ENCODE measurements at places on chromosomes 11 and 22.
A peak's percentile ranks its signal among the peaks of the same experiment; 100 is the strongest.

GRCh38 chr11:106249617-106250239, 172.3 kb downstream of the AASDHPPT start:
- no peak for DNase-seq

DNA sequence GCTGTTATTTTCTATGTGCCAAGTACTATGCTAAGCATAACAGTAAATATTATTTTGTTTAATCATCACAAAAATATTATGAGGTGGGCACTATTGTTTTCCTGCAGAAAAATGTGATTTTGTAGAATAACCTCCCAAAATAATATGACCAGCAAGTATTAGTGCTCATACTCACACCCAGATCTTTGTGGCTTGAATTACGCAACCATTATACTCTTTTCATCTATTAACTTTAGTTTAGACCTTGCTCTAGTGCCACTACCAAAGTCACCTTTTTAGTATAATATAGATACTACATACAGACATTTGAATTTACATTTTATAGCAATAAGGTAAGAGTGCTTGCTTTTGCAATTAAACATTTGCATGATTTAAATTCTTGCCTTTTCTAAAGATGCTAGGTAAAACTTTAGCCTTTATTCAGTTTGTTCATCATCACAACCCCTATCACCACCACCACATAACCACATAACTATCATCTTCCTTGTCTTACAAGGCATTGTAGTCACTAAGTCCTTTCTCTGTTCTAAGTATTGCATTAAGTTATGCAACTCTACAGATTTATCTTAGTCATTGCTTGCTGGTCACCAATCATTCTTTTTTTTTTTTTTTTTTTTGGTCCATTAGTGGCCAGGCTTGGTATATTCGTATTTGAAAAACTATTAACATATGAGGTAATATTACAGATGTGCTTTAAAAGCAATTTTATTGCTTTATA, 68.4 kb downstream of the GAS2 start:
- DNase-seq = no peak

DNA sequence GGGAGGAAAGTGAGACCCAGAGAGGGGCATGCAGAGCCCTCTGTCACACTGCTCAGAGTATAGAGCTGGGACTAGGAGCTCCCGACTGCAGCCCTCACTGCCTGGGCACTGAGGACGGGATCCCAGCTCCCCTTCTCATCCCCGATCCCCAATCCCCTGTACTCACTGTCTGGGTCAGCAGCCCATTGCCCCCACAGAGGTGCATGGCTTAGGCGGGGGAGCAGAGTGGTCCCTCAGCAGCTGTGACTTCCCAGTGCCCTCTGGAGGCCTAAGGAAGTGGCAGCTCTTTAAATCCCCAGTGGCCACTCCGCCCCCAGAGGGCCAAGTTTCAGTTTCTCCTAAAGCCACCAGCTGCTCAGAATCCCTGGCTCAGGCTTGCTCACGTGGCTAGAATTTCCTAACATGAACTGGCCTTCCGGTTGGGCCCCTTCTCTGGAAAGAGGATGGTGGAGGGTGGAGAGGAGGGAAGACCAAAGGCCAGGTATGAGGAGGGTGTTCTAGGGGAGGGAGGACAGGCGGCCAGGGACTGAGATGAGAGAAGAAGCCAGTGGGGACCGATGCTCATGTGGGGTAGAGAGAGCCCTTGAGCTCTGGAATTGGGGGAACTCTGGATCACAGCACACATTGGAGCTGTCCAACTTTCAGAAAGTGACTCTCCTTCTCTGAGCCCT, at the start of gene BATF2:
Gene BATF2 (minus strand): TSS at position 262 of the 671 bp plus-strand sequence. CDS start 57 bp downstream, at position 205.
- no peak for DNase-seq

DNA sequence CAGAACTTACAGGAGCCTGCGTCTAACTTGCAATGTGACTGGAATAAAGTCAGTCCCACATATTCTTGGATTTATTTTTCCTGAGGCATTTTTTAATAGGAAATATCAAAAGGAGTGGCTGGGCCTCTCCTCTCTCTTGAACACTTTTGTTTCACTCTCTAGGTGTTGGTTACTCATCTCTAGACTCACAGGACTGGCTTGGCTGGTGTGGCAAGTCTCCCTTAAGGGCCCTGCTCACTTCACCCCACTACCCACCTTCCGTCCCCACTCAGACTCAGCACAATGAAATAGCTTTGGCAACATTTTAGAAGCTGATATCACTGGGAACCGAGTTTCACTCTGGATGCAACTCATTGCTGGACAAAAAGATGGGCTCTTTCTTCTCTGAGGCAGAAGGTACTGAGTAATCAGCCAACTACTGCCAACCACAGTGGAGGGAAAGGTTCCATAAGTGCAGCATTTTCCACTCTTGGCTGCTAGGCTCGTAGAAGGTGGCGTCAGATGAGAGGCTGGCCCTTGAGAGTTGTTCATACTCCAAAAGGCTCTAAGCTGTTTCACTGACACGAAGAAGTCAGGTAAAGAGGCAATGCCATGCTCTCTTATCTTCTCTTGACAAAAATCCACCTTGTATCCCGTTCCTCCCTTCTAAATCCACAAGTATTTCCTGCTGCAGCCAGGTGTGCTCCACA, 390.6 kb downstream of the SOX6 start:
- DNase-seq = no peak

DNA sequence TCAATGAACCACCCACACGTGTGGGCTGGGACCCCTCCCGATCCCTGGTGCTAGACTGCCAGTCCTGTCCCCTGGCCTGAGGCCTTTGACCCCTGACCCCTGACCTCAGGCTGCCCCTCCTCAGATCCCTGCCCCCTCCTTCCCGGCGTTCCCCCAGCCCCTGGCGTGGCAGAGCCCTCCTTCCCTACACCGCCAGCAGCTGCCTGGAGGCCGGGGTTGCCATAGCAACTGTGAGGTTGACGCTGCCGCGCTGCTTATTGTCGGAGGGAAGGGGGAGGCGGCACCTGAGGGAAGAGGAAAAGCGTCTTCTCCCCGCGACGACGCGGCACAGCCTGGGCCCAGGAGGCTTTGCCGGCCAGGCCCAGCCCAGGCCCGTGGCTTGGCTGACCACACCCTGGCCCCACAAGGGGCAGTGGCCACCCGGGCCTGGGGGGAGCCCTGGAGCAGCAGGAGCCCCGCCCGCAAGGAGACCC, 32.6 kb downstream of the SHANK3 start:
- no peak for DNase-seq

DNA sequence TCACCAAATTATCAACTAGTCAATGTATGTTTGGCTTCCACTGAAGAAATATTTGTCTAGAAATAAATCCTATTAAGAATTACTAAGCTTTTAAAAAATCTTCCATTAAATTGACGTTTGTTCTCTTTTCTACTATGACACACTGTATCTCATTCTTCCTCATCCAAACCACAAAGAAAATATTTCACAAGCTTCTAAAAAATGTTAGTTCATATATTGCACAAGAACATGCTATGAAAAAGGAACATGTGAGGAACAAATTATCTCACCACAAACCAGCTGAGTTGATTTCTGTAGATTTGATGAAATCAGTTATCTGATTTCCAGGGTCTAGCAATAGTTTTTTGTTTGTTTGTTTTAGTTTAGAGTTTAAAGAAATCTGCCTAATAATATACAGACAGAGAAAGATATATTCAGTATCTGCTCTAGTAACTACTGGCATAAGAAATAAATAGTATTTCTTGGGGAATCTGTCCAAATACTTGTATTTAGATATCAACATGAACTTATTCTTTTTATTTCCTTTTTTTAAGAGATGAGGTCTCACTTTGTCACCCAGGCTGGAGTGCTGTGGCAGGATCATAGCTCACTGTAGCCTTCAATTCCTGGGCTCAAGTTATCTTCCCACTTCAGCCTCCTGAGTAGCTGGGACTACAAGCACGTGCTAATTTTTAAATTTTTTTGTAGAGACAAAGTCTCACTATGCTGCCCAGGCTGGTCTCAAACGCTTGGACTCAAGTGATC, 161.7 kb downstream of the ATG16L2 start:
- DNase-seq = no peak

- no peak for DNase-seq
These were observed 56.0 kb downstream of the ZBTB16 start for GRCh38 chr11:114115451-114115928.

GRCh38 chr11:111359223-111360149, 19.6 kb downstream of the POU2AF1 start:
- DNase-seq = no peak

GRCh38 chr11:112300094-112300786, 39.6 kb upstream of the PLET1 start:
- no peak for DNase-seq

- no peak for DNase-seq
These were observed 137.8 kb downstream of the GRIK4 start for GRCh38 chr11:120649316-120649715.

DNA sequence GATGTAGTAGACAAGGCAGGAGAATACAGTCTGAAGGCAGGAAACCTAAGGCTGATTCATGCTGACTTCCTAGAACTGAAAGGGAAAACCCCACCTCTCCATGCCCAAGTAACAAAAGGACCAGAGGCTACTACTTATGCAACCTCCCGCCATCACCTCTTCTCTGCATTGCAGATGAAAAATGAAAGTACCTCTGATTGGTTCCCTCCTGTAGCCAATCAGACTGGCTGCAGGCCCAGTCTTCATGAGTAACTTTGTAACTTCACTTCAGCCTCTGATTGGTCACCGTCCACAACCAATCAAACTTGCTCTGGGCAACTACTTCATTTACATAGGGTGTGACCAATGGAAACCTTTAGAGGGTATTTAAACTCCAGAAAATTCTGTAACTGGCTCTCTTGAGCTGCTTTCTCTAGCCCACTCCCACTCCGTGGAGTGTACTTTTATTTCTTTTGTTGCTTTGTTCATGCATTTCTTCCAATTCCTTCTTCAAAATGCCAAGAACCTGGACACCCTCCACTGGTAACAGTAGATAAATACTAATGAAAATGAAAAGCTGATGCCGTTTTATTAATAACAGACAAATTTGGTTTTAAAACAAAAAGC, 5.2 kb upstream of the MAP6 start:
- DNase-seq = peak; percentile 22

DNA sequence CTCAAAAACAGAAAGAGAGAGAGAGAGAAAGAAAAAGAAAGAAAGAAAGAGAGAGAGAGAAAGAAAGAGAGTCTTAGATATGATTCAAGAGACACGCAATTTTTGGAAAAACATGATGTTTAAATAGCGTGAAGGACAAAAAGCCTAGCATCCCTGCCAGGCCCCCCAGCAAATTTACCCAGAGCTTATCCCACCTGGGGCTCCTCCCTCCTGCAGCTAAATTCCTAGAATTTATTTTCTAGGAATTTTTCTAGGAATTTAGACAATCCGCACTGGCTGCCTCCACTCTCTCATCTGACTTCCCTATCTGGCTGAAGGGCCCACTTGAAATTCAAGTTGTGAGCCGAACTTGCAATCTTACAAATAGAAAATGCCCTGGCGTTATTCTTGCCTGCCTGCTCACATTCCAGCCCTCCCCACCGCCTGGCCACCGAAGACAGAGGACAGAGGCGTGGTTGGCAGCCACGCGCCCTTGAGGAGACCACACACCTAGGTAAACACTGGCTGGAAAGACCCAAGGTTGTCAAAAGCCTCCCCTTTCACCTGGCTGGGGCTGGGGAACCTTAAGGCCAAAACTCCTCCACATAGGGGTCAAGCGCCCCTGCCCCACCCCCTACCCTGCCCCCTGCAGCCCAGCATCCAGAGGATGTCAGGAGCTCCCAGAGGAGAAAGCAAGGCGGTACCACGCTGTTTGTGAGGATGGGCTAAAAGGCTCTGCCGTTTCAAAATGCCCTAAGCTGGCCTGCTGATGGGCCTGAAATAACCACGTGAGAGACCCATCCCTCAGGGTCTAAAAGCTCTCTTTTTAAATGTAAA, 42.2 kb downstream of the AHNAK start:
- no peak for DNase-seq

- DNase-seq = no peak
These were observed 13.8 kb upstream of the OR51M1 start for GRCh38 chr11:5369789-5370188.

DNA sequence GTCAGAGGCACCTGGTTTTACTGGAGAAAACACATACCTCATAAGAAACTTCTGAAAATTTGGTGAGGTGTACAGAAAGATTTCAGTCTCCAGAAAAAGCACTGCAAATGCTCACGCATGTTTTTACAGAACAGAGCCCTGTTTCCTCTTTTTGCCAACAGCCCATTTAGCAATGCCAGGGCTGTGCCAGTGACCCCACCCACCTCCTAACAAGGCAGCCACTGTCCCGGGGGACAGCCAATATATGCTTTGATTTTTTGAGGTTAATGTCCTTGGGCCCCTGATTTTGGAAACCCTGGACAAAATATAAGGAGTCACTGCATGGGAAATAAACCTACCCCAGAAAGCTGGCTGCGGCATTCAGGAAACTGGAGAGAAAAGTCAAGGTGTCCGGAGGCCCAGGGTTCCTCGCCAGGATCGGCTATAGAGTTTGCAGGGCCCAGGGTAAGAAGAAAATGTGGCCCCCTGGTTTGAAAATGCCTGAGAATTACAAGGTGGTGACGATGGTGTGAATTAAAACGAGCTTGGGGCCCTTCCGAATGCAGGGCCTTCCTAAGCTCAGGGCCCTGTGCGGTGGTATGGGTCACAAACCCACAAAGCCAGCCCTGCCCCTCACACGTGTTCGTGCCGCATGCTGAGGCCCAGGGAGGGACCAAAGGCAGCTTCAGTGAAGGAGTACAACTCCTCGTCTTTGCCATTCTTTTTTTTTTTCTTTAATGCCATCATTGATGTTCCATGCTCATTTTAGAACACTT, 71.1 kb upstream of the WNT7B start:
- no peak for DNase-seq

DNA sequence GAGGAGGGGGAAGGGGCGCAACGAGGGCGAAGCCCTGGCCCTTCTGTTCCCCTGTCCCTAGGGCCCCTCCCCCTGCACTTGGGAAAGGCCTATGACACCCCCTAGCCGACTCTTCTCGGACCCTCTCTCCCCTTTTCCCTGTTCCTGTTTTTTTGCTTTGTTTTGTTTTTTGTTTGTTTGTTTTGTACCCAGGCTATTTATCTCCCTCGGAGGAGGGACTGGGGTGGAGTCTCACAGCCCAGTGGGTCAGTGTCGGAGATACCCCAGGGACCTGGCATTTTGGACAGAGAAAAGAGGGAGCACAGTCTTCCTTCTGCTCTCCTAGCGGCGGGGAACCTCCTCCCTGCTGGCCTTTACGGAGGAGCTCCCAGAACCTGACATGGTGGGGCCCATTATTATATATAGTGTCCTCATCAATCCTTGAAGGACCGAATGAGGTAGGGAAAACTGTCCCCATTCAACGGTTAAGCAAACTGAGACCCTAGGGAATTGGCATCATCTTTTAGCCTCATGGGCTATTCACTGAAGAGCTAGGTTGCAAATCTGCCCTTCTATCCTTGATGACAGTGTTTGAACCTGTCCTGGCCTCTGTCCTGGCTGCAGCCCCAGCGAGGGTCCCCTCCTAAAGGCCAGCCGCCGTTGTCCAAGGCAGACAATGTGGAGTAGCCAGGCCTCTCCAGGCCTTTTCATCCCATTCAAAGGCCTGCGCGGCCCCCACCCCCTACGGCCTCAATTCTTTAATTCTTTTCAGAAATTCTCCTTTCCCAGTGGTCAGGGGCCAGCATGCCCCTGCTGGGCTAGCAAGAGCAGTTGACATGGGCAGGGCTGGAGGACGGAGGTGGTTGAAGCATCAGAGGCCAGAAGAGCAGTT, 911 bp downstream of the EMID1 start:
- DNase-seq = no peak

- DNase-seq = no peak
These were observed 8.5 kb downstream of the TNNT3 start for GRCh38 chr11:1927848-1928469.

GRCh38 chr22:26897384-26897783, 240.0 kb downstream of the MIAT start:
- DNase-seq = no peak

- DNase-seq = no peak
These were observed 14.2 kb downstream of the MCAT start for GRCh38 chr22:43128928-43129424.

GRCh38 chr11:6357222-6357621, 33.1 kb upstream of the SMPD1 start:
- DNase-seq = peak; percentile 55

GRCh38 chr11:44097821-44098220, 2.3 kb downstream of the EXT2 start:
- DNase-seq = no peak

Data from stimulated activated CD4-positive, alpha-beta T cell treated with anti-CD3 and anti-CD28 coated beads, Interleukin-4, amount 100 ng/mL, for 48 hours (primary cell).